ENCODE measurements at places on chromosomes 2 and 18.

DNA sequence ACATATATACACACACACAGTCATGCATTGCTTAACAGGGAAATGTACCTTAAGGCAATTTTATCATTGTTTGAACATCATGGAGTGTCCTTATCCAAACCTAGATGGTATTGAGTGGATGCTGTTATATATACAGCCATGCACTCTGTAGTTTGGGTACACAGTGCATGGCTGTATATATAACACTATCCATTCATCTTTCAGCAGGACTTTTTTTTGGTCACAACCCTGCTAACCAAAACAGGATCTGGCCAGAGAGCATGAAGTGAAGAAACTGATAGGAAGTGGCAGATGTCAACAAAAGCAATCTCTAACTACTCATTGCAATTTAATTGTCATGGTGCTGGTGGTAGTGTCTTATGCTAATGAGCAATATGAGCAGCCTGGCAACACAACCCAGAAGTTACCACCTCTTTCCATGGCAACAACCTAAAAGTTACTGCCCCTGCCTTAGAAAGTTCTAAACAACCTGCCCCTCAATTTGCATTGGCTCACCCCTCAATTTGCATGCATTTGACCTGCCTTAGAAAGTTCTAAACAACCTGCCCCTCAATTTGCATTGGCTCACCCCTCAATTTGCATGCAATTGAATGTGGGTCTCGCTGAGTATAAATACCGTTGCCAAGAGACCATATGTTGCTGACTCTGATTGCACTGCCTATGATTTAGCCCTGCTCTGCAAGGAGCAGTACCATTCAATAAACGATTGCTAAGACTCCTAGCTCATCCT, 434.9 kb downstream of the DSEL start:
- no peak for DNase-seq
- H3K36me3 ChIP-seq = no peaks in the 10 kb centered on the region
- H3K27me3 ChIP-seq = no peaks in the 10 kb centered on the region
- H3K4me1 ChIP-seq = no peaks in the 10 kb centered on the region

- no peak overlapping the region for H3K4me3 ChIP-seq
- no peak for DNase-seq
- peaks cover 12% of the 10 kb centered on the region for H3K4me1 ChIP-seq
- no peaks in the 10 kb centered on the region for H3K27me3 ChIP-seq
Measured at GRCh38 chr2:173221937-173222594, 132.6 kb upstream of the CDCA7 start.

DNA sequence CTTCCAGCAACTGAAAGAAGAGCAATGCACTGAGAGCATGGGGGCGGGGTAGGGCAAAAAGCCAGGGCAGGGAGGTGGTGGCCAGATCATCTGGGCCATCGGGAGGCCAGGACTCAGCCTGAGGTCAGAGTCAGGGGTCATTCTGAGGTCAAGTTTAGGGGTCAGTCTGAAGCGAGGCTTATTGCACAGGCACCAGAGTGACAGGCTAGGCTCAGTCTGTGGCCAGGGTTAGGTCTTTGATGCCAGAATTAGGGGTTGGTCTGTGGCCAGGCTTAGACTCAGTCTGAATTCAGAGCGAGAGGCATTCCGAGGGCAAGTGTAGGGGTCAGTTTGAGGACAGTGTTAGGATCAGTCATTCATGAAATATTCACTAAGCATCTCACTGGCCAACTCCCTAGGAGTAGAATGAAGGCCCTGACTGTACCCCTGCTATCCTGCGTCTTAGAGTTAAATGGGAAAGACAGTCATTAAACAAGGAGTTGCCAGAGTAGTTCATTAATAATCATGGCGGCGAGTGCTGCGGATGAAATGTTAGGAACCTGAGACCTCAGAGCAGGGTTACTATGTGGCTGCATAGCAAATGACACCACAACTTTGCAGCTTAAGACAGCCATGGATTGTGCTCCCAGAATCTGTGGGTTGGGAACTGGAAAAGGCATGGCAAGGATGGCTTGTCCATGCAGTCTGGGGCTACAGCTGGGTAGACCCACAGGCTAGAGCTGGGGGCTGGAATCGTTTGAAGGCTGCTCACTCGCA, 198.7 kb downstream of the CYP26B1 start:
- no peak overlapping the region for H3K27ac ChIP-seq
- DNase-seq = no peak
- H3K4me1 ChIP-seq = no peaks in the 10 kb centered on the region

DNA sequence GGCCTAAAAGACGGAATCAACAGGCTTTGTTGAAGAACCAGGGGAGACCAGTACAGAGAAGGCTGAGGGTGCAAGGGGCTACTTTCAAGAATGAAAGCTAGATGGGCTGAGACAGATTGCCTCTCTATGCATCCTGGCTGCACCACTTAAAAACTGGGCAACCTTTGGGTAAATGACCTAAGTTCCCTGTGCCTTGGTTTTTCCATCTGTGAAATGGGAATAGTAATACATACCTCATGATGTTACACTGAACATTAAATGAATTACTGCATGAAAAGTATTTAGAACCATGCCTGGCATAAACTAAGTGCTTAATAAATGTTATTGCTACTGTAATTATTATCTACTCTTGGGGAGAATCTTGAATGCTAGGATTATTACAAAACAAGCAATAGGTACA, 106.5 kb downstream of the PRKCE start:
- H3K36me3 ChIP-seq = no peaks in the 10 kb centered on the region
- no peak overlapping the region for H3K27ac ChIP-seq
- DNase-seq = no peak
- H3K4me3 ChIP-seq = no peak overlapping the region
- no peaks in the 10 kb centered on the region for H3K27me3 ChIP-seq
- no peaks in the 10 kb centered on the region for H3K4me1 ChIP-seq

GRCh38 chr2:241904791-241905710, 35.5 kb downstream of the RTP5 start:
- peaks cover 17% of the 10 kb centered on the region for H3K4me1 ChIP-seq
- H3K36me3 ChIP-seq = no peaks in the 10 kb centered on the region
- H3K4me3 ChIP-seq = no peak overlapping the region
- H3K27me3 ChIP-seq = no peaks in the 10 kb centered on the region
- DNase-seq = no peak
- no peak overlapping the region for H3K27ac ChIP-seq

DNA sequence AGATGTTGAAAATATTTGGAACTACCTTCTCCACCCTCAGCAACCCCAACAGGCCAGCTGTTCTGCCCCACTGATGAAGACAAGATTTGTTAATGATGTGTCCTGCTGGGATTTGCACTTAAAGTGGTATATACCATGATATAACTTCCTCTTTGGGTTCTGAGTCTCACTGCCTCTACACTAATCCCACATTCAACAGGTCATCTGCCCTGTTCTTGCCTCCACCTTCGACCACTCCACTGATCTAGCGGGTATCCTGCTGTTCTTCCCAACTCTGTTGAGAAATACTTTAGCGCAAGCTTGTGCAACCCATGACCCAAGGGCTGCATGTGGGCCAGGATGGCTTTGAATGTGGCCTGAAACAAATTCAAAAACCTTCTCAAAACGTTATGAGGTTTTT, 72.7 kb downstream of the LRP1B start:
- H3K36me3 ChIP-seq = no peaks in the 10 kb centered on the region
- H3K4me3 ChIP-seq = no peak overlapping the region
- no peak overlapping the region for H3K27ac ChIP-seq
- no peaks in the 10 kb centered on the region for H3K27me3 ChIP-seq

DNA sequence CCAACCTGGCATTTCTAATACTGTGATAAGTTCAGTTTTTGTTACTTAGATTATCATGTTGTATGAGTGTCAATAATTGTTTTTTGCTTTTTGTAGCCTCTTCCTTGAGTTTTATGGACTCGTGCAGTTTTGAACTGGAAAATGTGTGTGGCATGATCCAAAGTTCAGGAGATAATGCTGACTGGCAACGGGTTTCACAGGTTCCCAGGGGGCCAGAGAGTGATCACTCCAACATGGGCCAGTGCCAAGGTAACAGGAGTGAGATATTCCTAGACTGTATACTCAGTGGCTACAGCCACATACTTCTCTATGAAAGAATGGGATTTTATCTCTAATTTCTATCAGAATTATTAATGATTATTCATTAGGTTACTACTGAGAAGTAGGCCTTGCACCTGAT, 18.2 kb downstream of the MEP1B start:
- no peaks in the 10 kb centered on the region for H3K36me3 ChIP-seq
- no peaks in the 10 kb centered on the region for H3K4me1 ChIP-seq
- DNase-seq = no peak
- H3K4me3 ChIP-seq = no peak overlapping the region
- no peaks in the 10 kb centered on the region for H3K27me3 ChIP-seq

DNA sequence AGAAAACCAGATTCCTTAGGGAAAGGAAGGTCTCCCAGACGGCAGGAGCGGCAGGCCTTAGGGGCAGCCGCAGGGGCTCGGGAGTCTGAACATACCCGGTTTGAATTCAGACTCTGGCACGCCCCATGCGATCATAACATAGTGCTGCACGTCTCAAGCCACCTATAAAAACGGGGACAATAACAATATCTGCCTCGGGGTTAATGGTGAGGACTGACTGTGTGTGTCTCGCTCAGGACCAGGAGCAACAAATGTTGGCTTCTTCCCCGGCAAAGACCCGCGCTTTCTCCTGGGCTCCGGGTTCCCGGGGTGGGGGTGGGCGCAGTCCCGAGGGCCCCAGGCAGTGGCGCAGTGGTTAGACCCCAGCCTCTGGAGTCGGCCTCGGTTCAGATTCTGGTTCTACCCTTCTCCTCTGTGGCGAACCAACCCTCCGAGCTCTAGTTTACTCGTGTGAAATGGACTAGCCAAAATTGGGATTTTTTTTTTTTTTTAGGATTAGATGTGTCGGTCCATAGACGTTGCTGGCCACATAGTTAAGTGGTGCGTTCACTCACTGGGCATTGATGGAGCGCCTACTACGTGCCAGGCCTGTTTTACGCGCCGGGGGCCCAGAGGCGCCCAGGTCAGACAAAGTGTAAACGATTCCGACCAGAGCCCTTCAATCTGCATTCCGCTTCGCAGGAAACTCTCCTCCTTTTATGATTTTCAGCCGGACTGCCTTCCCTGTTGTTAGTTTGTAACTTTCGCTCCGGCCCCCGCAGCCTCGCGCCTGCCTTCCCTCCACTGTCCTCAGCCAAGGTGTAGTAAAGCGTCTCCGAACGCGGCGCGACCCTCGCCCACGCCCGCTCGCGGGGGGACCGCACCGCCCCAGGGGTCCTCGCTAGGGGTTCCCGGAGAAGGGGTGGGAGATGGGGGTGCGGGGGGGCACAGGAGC, 820 bp upstream of the SH3BP4 start:
- peaks cover 53% of the 10 kb centered on the region for H3K27me3 ChIP-seq
- H3K4me1 ChIP-seq = no peaks in the 10 kb centered on the region
- H3K4me3 ChIP-seq = peak overlapping the region; percentile 63
- H3K36me3 ChIP-seq = no peaks in the 10 kb centered on the region
- no peak overlapping the region for H3K27ac ChIP-seq

DNA sequence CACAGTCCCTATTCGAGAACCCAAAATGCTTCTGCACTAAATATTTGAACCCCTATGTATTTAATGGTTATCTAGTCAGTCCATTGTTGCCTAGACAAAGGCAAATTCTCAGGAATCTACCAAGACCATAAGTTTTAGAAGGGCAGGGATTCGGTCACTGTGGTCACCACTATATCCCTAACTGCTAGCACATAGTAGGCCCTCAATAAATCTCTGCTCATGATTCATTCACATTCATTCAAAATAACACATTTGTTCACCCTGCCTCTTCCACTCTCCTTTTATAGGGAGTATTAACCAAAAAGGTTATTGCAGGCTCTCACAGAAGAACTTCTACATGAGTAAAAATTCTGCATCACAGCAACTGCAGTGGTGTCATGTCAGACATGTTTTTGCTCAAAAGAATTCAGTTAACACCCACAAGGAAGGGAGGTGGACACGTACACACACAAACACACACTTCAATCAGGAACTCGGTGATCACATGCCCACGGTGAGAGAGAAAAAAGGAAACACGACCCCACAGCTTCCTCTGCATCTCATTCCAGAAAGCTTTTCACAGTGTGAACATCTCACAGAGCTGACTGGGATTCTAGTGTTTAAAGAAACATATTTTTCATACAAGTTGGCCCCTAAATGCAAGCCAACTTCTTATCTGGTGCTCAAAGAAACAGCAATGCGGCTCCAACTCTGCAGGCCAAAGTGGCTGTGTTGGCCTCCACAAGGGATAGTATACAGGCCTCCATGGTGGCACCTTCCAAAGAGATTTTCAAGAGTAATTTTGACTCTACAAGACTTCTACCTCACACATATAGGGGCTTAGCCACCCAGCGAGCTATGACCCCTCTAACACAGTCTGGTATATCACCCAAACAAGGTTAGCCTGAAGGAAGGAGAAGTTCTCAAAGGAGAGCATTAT, 98.0 kb downstream of the ANKRD44 start:
- H3K27ac ChIP-seq = peak overlapping the region; percentile 95
- H3K4me1 ChIP-seq = peaks cover 95% of the 10 kb centered on the region
- no peaks in the 10 kb centered on the region for H3K27me3 ChIP-seq
- no peaks in the 10 kb centered on the region for H3K36me3 ChIP-seq
- H3K4me3 ChIP-seq = no peak overlapping the region

GRCh38 chr2:142915502-142915901, 38.0 kb downstream of the KYNU start:
- no peak for DNase-seq
- H3K36me3 ChIP-seq = no peaks in the 10 kb centered on the region
- no peaks in the 10 kb centered on the region for H3K4me1 ChIP-seq
- no peak overlapping the region for H3K4me3 ChIP-seq

GRCh38 chr2:82814146-82814545, 1644.9 kb downstream of the SUCLG1 start:
- no peak overlapping the region for H3K4me3 ChIP-seq
- no peaks in the 10 kb centered on the region for H3K36me3 ChIP-seq
- no peaks in the 10 kb centered on the region for H3K27me3 ChIP-seq
- DNase-seq = no peak

- no peak overlapping the region for H3K27ac ChIP-seq
- no peak overlapping the region for H3K4me3 ChIP-seq
- DNase-seq = no peak
Measured at GRCh38 chr2:231955758-231956472, 5.6 kb upstream of the DIS3L2 start.

DNA sequence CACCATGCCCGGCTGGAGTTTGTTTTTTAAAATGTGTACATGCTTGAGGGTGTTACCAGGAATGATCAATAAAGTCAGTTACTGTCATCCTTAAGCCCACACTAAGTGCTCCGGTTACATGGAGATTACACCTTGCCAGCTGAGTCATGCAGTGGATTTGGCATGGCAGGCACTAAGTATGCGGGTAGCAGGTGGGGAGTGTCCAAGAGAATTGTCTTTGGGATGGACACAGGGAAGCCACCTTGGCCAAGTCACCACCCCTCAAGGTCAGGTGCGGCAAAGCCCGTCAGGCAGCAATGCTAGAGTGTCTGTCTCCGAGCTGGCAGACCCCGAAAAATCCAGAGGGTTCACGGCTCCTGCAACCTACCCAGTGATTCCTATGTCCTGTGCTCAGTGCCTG, 54.8 kb downstream of the GBX2 start:
- H3K4me1 ChIP-seq = no peaks in the 10 kb centered on the region
- H3K27me3 ChIP-seq = peaks cover 2% of the 10 kb centered on the region
- DNase-seq = no peak
- no peak overlapping the region for H3K4me3 ChIP-seq
- H3K36me3 ChIP-seq = no peaks in the 10 kb centered on the region
